ENCODE measurements at places on chromosomes 12 and 14. TPM values are rescaled to one million over a fixed set of nuclear protein-coding genes. Genes with fewer than 3 reads are reported as not detected.

- DNase-seq: no peak
Measured at GRCh38 chr12:123966596-123966995, 6.0 kb downstream of the CCDC92 start.

- DNase-seq: no peak
Measured at GRCh38 chr12:93245543-93245942, 132.2 kb upstream of the NUDT4 start.

DNA sequence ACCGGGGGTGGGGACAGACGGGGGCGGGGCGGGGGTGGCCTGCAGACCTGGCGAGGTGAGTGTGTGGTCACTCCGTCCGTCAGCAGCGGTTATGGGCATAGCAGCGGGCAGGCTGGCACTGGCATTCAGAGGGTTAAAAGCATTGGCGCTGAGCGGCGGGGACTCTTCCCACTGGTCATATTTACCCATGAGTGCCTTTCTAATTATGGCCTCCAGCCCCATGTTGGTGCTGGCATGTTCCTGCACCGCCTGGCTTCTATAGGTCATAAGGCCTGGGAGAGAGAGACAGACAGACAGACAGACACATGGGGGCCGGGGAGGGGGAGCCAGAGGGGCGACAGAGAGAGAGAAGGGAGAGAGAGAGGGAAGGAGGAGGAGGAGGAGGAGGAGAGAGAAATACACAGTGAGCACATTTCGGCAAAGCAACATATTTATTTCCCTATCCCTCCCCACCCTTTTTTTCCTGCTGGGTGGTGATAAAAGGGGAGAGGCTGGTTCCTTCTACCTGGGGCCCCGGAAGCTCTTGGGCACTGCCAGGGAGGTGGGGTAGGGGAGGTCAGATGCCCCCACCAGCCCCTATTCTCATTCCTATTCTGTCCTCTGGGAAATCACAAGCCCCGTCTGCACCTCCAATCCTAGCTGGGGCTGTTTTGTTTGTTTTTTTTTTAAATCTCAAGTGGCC, 32.6 kb downstream of the RFLNA start:
- DNase-seq: peak; percentile 61

DNA sequence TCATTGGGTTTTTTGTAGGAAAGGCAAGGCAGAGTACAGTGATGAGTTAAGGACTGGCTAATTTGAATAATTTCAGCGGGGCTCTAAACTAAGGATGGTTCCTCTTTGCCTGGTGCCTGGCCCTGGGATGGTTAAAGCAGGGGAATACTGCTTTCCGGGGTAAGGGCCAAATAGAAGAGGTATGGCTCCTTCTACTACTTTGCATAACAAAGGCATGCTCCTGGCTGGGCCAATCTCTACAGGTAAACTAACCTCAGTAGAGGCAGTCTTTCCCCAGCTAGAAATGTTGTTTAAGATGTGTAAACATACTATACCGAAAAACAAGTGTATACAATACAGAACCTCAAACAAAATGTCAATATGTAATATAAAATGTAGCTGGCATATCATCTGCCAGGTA, 1239.0 kb downstream of the SLC16A7 start:
- no peak for DNase-seq

DNA sequence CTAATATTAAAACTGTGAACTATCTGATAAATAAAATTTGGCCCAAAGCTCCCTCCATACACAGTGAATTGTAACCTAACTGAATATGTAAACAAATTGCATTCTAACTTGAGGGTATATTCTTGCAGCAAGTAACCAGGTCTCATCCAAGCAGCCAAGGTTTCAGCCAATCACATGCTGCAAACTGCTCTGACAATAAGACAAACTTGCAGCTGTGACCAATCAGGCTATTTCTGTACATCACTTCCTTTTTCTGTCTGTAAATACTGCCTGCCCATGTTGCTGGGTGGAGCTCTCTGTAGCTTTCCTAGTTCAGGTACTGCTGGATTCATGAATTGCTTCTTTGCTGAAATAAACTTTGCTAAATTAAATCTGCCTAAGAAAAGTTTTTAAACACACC, 499.0 kb downstream of the GALC start:
- no peak for DNase-seq

- DNase-seq: peak; percentile 25
Measured at GRCh38 chr12:2801044-2801783, 6.4 kb downstream of the FKBP4 start.

- DNase-seq: no peak
Measured at GRCh38 chr14:55572578-55572977, 7.4 kb upstream of the KTN1 start.

DNA sequence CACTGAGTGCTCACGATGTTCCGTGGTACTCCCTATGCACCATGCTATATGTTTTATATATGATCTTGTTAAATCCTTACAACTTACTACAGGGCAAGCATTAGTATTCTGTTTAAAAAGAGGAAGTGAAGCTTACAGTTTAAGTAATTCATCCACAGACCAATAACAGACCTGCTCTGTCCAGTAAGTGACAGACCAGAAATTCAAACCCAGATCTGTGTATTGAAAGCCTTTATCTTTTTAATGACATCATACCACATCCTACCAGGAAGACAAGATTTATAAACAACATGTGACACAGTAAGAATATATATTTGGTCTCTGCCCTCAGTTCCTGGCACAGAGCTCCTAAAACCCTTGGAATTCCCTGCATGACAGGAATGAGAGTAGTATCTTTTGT, 206.5 kb downstream of the STXBP6 start:
- DNase-seq: no peak

DNA sequence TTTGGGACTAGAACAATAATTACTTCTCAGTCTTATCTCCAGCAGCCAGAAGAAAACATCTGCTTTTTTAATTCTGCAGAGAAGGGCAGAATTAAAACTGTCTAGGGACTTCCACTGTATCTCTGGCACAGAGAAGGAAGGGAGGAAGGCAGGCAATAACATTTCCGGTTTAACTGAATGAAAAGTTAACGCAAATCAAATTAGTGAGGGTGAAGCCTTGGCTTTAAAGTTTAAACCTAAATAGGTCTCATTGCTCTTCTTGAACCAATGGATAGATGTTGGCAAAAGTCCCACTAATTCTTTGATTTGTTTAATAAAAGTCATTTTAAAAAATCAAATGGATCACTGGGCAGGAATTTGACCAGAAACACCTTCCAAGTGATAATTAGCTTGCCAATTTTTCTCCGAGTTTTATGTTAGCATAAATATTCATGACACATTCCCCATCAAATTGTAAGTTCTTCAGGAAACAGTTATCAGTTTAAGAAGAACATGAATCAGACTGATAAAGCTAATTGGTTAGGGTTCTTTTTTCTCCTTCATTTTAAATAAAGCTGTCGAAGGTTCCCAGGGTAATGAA, 181.9 kb downstream of the SLC15A5 start:
- no peak for DNase-seq

GRCh38 chr14:51323492-51323891, 83.4 kb downstream of the TMX1 start:
- no peak for DNase-seq

DNA sequence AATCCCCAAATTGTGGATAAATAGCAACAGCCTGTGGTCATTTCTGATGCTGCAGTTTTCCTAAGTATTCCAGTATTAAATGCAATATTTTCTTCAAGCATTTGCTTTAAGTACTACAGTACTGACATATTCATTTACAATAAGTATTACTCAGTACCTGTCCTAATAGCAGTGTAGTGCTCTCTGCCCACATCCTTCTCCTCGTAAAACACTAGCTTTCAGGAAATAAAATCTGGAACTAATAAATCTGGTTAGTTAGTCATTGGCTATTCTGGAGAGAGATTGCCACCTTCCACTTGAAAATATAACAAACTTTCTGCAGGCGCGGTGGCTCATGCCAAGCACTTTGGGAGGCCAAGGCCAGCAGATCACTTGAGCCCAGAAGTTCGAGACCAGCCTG, 441.5 kb downstream of the PRKD1 start:
- no peak for DNase-seq

DNA sequence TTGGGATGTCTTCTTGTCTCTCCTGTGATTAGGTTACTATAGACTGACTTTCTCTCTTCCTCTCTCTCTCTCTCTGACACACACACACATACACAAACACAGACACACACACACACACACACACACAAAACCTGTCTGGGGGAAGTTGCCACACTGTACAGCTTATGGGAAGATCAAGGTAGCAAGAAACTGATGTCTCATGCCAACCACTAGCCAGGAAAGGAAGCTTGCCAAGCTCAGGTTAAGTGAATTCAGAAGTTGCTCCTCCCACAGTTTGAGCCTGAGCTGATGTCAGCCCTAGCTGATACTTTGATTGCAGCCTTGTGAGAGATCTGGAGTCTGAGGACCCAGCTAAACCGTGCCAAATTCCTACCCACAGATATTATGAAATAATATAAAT, 67.1 kb downstream of the PPFIA2 start:
- no peak for DNase-seq

Gene DCAF5
- 51.0 TPM for total RNA-seq

Gene NTF3
- total RNA-seq: 3.5 TPM

Gene ADAM21
- total RNA-seq: 0.13 TPM

Gene SOX5
- total RNA-seq: 10.8 TPM

Gene CCDC196
- not detected for total RNA-seq

Gene PAN2
- 83.0 TPM for total RNA-seq

Gene SLC25A21
- 1.4 TPM for total RNA-seq

Gene FAM222A
- total RNA-seq: 3.7 TPM

Gene NFE2
- total RNA-seq: 1.6 TPM

Gene NGB
- not detected for total RNA-seq

Gene SOCS4
- total RNA-seq: 30.5 TPM

Gene REP15
- 3.2 TPM for total RNA-seq
